Left renal pelvis (tissue), 4 donors: ENCODE measurements at places on chromosomes 6 and 20.

- no peak for DNase-seq
These were observed 90.6 kb downstream of the EYA2 start for GRCh38 chr20:46985250-46985649.

- no peak for DNase-seq
These were observed 105.0 kb downstream of the PREX1 start for GRCh38 chr20:48722737-48723191.

GRCh38 chr6:37170273-37171200 is 585 bp downstream of the PIM1 start:
- peak; percentile 33 for DNase-seq

- DNase-seq, result no peak
These were observed 6.9 kb downstream of the PI3 start for GRCh38 chr20:45181639-45182038.

DNA sequence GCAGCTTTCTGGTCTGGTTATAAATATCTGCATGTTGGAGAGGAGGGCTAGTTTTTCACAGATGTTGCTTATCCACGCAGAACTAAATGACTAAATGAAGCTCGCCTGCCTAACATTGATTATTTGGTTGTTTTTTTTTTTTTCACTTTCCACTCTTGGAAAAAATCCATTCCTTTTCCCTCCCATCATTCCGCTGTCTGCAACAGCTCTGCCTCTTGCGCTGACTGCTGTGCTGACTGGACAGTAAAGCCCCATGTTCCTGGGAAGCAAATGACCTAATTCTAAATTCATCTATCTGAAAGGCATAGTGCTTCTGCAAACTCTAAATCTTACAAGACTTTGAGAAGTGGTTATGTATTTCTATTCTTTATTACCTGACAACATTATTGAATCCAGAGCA is 255.5 kb upstream of the PLN start:
- no peak for DNase-seq

- no peak for DNase-seq
These were observed 129.5 kb upstream of the HDAC2 start for GRCh38 chr6:114100215-114100994.

GRCh38 chr20:53599910-53600632 is 6.4 kb upstream of the ZNF217 start:
- no peak for DNase-seq

- DNase-seq, result no peak
These were observed 46.0 kb downstream of the HUS1B start for GRCh38 chr6:610882-611281.

DNA sequence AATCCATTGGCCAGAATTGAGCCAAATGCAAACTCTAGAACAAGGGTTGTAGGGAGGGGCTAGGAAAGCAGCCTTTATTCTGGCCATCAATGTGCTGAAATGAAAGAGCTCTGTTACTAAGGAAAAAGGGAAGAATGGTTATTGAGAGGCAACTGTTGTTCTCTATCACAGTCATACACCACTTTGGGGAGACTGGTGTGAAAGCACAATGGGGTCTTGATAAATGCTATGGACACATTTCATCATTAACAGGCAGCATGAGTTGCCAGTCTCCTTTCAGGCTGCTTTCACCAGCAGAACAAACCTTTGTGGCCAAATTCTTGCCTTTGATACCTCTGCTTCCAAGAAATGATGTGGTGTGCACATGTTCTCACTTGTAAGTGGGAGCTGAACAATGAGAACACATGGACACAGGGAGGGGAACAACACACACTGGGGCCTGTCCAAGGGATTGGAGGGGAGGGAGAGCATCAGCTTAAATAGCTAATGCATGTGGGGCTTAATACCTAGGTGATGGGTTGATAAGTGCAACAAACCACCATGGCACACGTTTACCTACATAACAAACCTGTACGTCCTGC is 86.2 kb downstream of the CDS2 start:
- DNase-seq, result no peak

GRCh38 chr6:138007014-138007472 is 100.2 kb downstream of the PERP start:
- no peak for DNase-seq

DNA sequence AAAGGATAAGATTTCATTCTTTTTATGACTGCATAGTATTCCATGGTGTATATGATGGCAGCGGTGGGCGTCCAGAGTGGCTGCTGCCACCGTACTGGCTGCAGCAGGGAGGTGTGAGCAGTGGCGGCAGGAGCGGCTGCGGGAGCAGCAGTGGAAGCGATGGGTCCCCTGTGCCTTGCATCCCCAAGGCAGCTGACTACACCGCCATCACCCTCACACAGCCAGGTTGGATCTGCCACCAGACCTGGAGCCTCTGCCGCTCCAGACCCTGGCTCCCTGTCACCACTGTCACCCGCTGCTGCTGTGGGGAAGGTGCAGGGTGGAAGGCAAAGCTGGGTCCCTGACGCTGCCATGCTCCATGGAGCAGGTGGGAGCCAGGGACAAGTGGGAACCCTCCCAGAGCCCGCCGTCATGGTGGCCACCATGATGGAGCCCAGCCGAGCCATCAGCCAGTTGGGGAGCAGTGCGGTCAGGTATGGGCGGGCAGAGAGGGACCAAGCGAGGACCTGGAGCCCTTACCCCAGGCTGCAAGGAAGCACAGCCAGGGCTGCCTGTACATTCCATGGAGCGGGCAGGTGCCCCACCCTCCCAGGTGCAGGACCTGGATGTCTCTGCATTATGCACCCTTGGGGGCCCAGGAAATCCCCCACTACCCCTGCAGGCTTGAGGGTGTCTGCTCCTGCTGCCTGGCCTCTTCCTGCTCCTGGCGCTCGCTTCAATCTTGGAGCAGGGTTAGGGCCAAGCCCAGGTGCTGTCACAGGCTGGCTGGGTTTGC is 226.1 kb downstream of the OTOR start:
- DNase-seq, result no peak

GRCh38 chr6:49328051-49328744 is 134.9 kb downstream of the MMUT start:
- no peak for DNase-seq

- DNase-seq, result no peak
These were observed 118.2 kb downstream of the CD164 start for GRCh38 chr6:109263873-109264700.

DNA sequence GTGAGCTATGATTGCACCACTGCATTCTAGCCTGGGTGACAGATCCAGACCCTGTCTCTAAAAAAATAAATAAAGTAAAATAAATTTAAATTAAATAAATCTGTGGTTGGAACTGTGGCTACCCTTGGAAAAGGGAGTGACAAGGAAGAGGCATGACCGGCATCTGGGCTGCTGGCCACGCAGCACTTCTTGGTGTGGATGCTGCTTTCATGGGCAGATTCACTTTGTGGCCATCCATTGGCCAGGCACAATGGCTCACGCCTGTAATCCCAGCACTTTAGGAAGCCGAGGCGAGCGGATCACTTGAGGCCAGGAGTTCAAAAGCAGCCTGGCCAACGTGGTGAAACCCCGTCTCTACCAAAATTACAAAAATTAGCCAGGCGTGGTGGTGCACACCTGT is 16.1 kb downstream of the EBF4 start:
- DNase-seq, result no peak

DNA sequence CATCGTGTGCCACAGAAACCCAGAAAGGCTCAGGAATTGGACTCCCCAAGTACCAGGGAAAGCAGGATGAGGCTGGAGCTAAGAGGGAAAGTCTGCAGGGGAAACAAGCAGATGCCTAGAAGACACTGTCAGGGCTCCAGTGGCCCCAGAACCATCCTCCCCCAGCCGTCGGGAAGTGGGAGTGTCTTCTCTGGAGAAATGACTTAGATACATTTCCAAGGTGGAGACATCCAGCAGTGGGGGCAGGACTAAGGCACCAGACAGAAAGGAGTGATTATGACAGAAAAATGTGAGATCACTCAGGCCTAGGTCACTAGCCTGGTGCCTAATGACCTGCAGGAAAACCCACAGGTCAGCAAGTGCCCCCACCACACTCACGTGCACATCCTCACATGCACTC is 36.0 kb upstream of the VSX1 start:
- DNase-seq, result no peak

GRCh38 chr6:40343877-40344565 is 243.1 kb downstream of the LRFN2 start:
- no peak for DNase-seq

DNA sequence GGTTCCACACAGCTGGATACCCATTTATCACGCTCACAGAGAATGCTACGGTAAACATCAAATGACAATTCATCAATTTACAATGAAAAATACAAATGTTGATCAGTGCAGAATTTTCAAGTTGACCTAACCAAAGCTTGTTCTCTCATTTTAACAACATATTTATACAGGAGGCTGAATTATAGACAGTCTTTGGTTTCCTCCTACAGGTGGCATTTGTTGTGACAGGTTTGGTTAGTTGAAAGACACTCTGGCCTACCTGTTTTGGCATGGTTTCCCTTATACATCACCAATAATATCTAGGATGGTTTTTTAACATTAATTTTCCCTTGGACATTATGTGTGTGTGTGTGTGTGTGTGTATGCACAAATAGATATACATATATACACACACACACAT is 642.5 kb upstream of the MMS22L start:
- DNase-seq, result no peak

GRCh38 chr20:4887586-4887985 is 113.7 kb downstream of the SLC23A2 start:
- no peak for DNase-seq

- no peak for DNase-seq
These were observed 902 bp downstream of the SAMHD1 start for GRCh38 chr20:36950414-36951197.

DNA sequence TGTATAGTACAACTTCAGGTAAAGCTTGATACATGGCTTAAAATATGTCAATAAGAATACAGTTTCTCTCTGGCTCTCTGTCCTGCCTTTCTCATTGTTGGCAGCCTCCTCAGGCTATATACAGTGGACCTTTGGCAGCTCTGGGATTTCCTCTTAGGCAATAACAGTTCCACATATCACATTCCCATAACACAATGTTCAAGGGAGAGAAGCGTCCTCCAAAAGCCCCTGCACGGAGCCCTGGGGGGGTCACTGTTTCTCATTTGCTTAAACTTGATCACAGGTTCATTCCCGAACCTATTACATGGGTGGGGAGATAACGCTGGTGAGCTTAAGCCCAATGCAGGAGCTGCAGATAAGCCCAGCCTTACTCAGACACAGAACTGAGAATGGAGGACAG is 4.4 kb upstream of the FLRT3 start:
- DNase-seq, result no peak

DNA sequence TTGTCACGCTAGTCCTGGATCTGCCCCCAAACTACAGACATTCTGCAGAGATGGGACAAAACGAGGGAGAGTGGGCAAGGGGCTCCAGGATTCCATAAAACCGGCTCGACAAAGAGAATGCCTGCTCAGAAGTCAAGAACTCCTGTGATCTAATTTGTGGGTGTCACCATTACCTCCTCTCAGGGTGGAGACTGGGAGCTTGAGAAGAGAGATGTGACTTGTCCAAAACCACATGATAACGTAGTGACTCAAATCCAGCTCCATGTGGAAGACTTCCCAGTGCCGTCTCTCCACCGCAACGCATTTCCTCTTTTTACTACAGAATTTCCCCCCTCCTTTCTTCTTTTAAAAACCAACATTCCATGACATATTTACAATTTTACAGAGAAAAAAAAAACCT is 44.3 kb downstream of the TRERF1 start:
- DNase-seq, result no peak
